Central memory CD8-positive, alpha-beta T cell (primary cell): ENCODE measurements at places on chromosomes 2 and 18.
A peak's percentile ranks its signal among the peaks of the same experiment; 100 is the strongest.

- peaks cover 2% of the 10 kb centered on the region for H3K36me3 ChIP-seq
- DNase-seq: no peak
- H3K27ac ChIP-seq: no peak overlapping the region
- no peak overlapping the region for H3K4me3 ChIP-seq
- no peaks in the 10 kb centered on the region for H3K27me3 ChIP-seq
Observed at GRCh38 chr2:241193271-241193670, 4.8 kb downstream of the ANO7 start.

- peaks cover 72% of the 10 kb centered on the region for H3K36me3 ChIP-seq
- peaks cover 9% of the 10 kb centered on the region for H3K4me1 ChIP-seq
- no peak overlapping the region for H3K4me3 ChIP-seq
- no peak for DNase-seq
- H3K27ac ChIP-seq: no peak overlapping the region
Observed at GRCh38 chr18:36149514-36150289, 20.0 kb downstream of the ELP2 start.

GRCh38 chr2:242054881-242055801 is 185.6 kb downstream of the RTP5 start:
- DNase-seq: no peak
- no peak overlapping the region for H3K4me3 ChIP-seq

DNA sequence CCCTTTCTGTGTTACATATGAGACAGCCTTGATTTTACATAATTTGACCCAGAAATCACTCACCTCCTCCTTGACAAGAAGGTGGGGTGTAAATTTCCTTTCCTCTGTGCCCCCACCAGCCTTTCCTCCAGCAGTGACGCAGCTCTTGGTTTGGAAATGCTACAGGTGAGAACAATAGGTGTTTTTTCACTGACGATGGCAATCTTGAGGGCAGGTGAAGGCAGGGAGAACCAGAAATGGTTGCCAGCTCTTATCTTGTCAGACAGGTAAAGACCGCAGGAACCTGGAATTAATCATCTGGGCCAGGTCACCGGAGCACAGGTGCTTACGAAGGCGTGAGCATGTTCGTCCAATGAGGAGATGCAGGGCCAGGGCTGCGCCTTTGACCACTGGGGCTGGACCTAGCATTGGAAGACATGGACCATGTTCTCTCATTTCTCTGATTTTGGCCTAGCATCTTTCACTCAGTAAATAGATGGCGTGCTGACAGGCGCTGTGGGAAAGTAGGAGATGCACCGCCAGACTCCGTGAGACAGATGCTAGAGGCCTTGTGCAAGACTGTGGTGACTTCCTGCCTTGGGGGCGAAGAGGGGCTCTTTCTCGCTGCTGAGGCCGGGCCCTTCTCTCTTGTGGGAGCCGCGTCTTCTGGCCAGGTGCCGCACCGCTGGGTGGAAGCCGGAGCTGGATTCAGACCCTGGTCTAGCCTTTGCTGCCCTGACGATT is 4.0 kb downstream of the CIDEA start:
- H3K27ac ChIP-seq: no peak overlapping the region
- no peak for DNase-seq
- H3K4me1 ChIP-seq: no peaks in the 10 kb centered on the region

DNA sequence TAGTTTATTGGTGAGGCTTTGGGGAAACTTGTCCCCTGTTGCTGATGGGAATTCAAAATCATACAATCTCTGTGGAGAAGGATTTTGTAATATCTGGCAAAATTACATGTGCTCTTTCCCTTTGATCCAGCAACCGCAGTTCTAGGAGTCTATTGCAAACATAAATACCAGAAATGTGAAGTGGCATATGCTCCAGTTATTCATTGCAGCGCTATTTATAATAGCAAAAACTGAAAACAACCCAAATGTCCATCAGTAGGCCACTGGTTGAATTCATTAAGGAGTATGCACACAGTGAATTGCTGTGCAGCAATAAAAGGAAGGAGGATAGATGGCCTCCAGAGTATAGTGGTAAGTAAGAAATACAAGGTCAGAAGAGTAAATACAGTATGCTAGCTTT is 76.5 kb downstream of the HNRNPLL start:
- H3K4me3 ChIP-seq: no peak overlapping the region
- H3K27ac ChIP-seq: no peak overlapping the region
- H3K4me1 ChIP-seq: peaks cover 10% of the 10 kb centered on the region
- DNase-seq: no peak
- H3K36me3 ChIP-seq: no peaks in the 10 kb centered on the region
- H3K27me3 ChIP-seq: peaks cover 39% of the 10 kb centered on the region

GRCh38 chr2:134985061-134985460 is 62.2 kb downstream of the MAP3K19 start:
- no peak overlapping the region for H3K27ac ChIP-seq
- H3K4me1 ChIP-seq: no peaks in the 10 kb centered on the region
- no peak overlapping the region for H3K4me3 ChIP-seq
- no peak for DNase-seq
- H3K36me3 ChIP-seq: peaks cover 2% of the 10 kb centered on the region

DNA sequence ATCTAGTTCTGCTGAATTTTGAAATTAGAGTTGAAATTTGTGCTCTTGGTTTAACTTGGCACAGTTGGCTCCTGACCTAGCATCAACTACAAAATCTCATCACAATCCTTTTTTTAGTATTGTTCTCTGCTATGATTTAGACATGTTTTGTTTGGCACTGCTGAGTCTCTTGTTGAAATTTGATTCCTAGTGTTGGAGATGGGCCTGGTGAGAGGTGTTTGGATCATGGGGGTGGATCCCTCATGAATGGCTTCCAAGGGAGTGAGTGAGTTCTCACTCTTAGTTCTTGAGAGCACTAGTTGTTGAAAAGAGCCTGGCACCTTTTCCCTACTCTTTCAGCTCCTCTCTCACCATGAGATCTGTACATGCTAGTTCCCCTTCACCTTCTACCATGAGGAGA is 605.6 kb upstream of the SLC39A10 start:
- H3K4me3 ChIP-seq: no peak overlapping the region
- no peak for DNase-seq
- no peaks in the 10 kb centered on the region for H3K27me3 ChIP-seq
- no peak overlapping the region for H3K27ac ChIP-seq
- H3K36me3 ChIP-seq: no peaks in the 10 kb centered on the region

GRCh38 chr2:20555954-20556353 is 94.9 kb downstream of the HS1BP3 start:
- DNase-seq: no peak
- H3K27ac ChIP-seq: no peak overlapping the region
- no peak overlapping the region for H3K4me3 ChIP-seq
- H3K4me1 ChIP-seq: no peaks in the 10 kb centered on the region

- DNase-seq: no peak
- no peak overlapping the region for H3K27ac ChIP-seq
- H3K27me3 ChIP-seq: peaks cover 9% of the 10 kb centered on the region
- no peak overlapping the region for H3K4me3 ChIP-seq
- H3K36me3 ChIP-seq: peaks cover 3% of the 10 kb centered on the region
Observed at GRCh38 chr18:34972765-34973414, 68.3 kb upstream of the MAPRE2 start.

GRCh38 chr2:111666160-111666559 is 217.8 kb downstream of the ANAPC1 start:
- DNase-seq: no peak
- H3K27ac ChIP-seq: no peak overlapping the region
- peaks cover 10% of the 10 kb centered on the region for H3K4me1 ChIP-seq
- H3K36me3 ChIP-seq: no peaks in the 10 kb centered on the region
- no peaks in the 10 kb centered on the region for H3K27me3 ChIP-seq
- no peak overlapping the region for H3K4me3 ChIP-seq

DNA sequence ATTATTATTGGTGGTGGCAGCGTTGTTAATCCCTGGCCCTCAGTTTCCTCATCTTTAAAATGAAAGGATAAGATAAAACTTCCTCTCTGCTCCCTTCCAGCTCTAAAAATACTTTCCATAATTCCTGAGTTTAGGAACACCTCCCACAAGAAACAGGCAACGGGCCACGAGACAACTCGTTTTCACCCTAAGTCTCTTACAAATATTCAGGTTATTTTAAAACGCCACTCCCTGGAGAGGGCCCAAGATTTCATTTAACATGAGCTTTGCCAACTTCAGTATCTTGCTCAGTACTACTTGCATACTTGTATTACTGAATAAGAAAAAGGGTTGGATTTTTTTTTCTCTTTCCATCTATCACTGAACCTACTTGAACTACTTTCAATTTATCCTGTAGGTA is 611.1 kb upstream of the FANCL start:
- no peak overlapping the region for H3K27ac ChIP-seq
- H3K4me3 ChIP-seq: no peak overlapping the region
- DNase-seq: no peak
- no peaks in the 10 kb centered on the region for H3K27me3 ChIP-seq

DNA sequence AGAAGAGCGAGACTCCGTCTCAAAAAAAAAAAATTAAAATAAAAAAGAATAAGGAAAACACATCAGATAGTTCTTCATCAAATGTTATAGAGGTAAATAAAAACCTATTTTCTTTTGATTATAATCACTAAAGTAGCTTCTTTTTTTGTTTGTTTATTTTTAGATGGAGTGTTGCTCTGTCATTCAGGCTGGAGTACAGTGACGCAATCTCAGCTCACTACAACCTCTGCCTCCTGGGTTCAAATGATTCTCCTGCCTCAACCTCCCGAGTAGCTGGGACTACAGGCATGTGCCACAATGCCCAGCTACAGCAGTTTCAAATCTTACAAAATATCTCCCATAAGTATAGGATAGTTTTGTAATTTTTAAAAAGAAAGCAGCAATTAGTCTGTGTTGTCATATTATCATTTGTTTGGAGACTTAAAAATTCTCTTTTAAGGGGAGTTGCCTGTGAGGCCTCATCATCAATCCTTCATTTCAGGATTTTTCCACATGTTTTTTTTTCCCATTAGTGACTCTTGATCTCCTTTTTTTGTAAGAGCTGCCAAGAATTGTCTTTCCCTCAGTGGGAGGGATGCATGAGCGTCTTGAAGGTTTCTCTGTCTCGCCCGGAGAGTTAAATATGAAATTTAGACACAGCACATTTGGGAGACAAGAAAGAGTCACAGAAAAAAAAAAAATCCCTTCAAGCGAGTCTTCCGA is 275.9 kb downstream of the CDCA7 start:
- H3K27ac ChIP-seq: no peak overlapping the region
- DNase-seq: no peak
- no peaks in the 10 kb centered on the region for H3K36me3 ChIP-seq
- peaks cover 81% of the 10 kb centered on the region for H3K27me3 ChIP-seq
- H3K4me3 ChIP-seq: no peak overlapping the region

DNA sequence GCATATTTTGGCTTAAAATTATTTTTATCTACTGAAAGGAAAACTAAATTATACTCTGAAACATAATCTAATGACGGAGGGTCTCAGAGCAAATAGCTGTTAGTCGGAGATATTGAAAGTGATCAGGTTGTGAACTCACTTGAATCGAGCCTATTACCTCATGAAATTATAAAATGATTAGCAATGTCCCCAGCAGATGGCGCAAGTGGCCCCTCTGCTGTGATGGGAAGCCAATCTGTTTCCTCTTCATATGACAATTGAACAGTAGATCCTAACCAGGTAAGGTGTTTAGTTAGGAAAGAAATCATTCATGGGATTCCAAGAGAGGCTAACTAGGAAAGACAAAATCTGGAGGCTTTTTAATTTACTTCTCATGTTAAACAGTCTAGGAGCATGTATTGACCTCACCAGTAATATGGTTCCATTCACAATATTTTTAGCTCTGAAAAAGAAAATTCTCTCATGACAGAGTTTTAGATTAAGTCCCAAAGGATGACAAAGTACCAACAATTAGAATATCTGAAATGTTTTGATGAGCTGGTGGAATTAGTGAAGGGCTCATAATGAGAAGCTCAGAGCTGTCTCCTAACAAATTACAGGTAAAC is 29.9 kb upstream of the MPPE1 start:
- H3K27me3 ChIP-seq: no peaks in the 10 kb centered on the region
- H3K27ac ChIP-seq: no peak overlapping the region
- H3K4me1 ChIP-seq: no peaks in the 10 kb centered on the region
- H3K4me3 ChIP-seq: no peak overlapping the region
- peaks cover 2% of the 10 kb centered on the region for H3K36me3 ChIP-seq
- peak; percentile 54 for DNase-seq

DNA sequence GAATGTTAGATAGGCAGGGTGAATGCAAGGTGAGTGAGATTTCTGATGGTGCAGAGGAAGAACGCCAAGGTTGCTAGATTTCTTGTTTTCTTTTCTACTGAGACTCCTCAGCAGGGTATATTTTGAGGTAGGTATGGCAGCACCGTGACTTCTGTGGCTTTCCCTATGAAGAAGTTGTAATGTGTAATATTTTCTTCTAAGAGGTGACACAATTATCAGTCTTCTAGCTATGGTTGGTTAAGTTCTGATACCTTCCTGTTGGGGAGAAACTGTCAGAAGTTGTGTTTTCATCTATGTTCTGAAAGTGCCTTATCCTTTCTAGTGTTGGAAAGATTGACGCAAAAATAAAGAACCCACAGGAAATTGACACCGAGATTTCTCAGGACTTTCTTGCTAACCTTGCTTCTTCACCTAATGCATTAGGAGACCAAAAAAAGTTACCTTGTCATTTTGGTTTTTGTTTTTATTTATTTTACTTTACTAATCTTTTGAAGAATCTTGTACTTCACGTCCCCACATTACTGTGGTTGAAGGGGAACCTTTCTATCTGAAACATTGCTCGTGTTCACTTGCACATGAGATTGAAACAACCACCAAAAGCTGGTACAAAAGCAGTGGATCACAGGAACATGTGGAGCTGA is 11.9 kb downstream of the IL18R1 start:
- H3K4me3 ChIP-seq: peak overlapping the region; percentile 69
- peaks cover 66% of the 10 kb centered on the region for H3K4me1 ChIP-seq
- H3K36me3 ChIP-seq: peaks cover 25% of the 10 kb centered on the region
- H3K27me3 ChIP-seq: no peaks in the 10 kb centered on the region
- peak overlapping the region; percentile 88 for H3K27ac ChIP-seq
- DNase-seq: no peak

DNA sequence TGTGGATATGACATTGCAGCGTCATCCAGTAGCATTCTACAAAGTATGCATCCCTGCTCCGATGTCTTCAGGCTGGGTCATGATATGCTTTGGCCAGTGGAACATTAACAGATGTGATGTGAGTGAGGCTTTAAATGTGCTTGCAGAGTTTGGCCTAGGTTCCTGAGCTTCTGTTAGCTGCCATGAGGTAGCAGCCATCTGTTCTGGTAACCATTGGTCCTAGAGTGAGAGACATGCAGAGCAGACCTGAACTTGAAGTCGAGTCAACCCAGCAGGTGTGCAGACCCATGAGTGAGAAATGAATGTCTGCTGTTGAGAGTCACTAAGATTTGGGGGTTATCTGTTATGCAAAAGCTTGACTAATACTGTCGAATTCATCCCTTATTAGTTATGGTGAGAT is 73.8 kb upstream of the NABP1 start:
- no peak overlapping the region for H3K27ac ChIP-seq
- H3K4me3 ChIP-seq: no peak overlapping the region
- H3K36me3 ChIP-seq: no peaks in the 10 kb centered on the region
- DNase-seq: no peak
- H3K27me3 ChIP-seq: peaks cover 28% of the 10 kb centered on the region
- H3K4me1 ChIP-seq: no peaks in the 10 kb centered on the region

DNA sequence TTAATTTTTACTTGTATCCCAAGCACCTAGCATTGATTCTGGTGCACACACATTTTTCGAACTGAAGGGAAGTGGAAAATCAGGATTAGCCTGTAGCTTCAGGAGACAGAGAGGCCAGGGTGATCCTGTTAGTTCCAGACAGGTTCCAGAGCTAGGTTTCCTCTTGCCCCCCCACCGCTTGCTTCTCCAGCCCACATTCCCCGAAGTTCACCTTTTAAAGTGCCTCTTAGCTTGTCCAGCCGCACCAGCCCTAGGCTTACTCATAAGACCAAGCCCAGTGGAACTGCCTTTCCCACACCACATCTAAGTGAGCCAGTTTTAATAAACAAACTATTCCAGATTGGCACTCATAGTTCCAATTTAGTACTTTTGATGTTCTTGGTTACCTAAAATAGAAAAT is 898.6 kb upstream of the KLHL29 start:
- DNase-seq: no peak
- no peaks in the 10 kb centered on the region for H3K4me1 ChIP-seq
- H3K27ac ChIP-seq: no peak overlapping the region
- no peaks in the 10 kb centered on the region for H3K27me3 ChIP-seq
